Fibroblast of gingiva (primary cell): ENCODE measurements at places on chromosomes 2 and 18.

DNA sequence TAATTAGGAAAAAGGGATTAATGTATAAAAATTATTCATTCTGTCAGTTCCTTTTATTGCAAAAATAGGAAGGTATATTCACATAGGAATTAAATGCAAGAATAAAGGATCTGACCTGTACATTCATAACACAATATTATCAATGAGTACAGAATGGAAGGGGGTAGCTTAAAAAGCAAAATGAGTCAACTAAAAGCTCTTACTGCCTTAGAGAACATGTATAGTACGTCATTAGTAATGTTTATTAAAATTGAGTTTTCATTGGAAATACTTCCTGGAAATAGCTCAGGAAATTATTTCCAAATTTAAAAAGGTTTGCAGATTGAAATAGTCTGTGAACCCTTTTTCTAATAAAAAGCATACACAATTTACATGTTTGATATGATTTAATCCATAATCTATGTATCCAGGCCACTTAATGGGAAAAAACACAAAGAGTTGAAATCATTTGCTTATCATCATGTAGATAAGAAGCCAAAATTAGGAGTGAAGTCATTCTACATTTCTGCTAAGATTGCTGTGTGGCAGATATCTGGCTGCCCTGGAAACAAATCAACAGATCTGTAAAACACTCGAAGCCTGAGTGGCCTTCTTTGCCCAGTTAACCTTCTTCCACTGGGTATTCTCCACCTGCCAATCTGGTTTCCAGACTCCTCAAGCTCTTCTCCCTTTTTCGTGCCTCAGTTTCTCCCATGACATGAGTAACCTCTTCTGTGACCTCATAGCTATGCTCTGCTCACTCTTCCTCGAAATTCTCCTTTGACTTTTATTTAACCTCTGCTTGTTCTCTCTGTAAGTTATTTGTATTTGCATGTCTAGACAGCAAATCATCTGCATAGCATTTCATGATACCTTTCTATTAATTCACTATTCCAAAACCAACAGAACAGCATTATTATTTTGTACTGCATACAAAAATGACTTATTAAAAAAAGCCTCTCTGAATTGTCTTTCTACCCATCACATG lies 181.2 kb upstream of the REV1 start:
- DNase-seq: no peak

- DNase-seq: no peak
These were observed 63.2 kb upstream of the MGAT4A start for GRCh38 chr2:98793897-98794830.

GRCh38 chr18:39558658-39559057 lies 1993.1 kb upstream of the CELF4 start:
- DNase-seq: no peak

- no peak for DNase-seq
These were observed 148.6 kb downstream of the MAIP1 start for GRCh38 chr2:200104015-200104414.

DNA sequence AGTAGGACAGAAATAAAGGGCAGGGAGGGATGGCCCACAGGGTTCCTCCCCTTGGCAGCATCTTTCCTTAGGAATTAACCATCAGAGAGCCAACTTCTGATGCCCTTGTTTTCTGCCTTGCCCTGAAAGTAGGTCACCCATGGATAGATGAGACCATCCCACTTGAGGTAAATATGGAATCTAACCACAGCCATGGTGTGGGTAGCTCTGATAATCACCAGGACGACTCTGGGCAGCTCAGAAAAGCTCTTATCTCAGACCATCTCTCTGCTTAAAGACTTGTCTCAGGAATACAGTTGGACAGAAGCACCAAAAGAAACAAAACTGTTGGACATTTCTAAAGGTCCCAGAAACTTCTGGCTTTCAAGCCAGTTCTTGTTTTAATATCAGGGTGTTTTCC lies 101.4 kb upstream of the CELF4 start:
- DNase-seq: no peak

GRCh38 chr18:56907771-56908170 lies 239.1 kb upstream of the BOD1L2 start:
- no peak for DNase-seq

DNA sequence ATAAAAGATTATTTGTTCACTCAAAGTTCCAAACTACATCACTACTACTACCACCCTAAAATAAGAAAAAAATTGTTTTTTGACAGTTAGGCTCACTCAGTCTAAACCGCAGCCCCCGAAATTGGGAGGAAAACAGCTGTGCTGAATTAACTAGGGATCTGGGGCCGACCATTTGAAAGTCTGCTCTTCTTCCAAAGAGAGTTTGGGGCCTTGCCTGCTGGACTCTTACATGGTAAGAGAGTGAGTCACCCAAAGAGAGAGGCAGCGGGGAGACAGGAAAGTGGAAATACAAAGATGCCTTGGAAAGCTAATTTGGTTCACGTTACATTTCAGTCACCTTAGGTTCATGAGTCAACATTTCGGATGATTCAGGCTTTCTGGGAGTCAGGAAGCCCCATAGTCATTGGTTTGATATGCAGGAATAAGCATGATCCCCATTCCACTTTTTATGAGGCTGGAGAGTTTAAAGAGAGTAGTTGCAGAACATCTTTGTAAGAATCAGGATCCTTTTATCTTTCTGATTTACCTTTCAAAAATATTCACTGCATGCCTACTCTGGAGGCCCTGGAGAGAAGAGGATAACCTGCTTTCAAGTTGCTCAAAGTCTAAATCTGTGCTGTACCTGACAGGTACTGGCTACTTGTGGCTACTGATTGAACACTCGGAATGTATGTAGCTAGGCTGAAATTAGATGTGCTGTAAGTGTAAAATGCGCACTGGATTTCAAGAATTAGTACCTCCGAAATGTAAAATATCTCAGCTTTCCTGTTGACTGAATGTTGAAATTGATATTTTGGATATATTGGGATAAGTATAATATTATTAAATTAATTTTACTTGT lies 995 bp upstream of the RTN4 start:
- peak; percentile 98 for DNase-seq

- DNase-seq: no peak
These were observed 762.2 kb upstream of the GCFC2 start for GRCh38 chr2:76472946-76473345.

- no peak for DNase-seq
These were observed 303.9 kb downstream of the EIPR1 start for GRCh38 chr2:3073704-3074103.

DNA sequence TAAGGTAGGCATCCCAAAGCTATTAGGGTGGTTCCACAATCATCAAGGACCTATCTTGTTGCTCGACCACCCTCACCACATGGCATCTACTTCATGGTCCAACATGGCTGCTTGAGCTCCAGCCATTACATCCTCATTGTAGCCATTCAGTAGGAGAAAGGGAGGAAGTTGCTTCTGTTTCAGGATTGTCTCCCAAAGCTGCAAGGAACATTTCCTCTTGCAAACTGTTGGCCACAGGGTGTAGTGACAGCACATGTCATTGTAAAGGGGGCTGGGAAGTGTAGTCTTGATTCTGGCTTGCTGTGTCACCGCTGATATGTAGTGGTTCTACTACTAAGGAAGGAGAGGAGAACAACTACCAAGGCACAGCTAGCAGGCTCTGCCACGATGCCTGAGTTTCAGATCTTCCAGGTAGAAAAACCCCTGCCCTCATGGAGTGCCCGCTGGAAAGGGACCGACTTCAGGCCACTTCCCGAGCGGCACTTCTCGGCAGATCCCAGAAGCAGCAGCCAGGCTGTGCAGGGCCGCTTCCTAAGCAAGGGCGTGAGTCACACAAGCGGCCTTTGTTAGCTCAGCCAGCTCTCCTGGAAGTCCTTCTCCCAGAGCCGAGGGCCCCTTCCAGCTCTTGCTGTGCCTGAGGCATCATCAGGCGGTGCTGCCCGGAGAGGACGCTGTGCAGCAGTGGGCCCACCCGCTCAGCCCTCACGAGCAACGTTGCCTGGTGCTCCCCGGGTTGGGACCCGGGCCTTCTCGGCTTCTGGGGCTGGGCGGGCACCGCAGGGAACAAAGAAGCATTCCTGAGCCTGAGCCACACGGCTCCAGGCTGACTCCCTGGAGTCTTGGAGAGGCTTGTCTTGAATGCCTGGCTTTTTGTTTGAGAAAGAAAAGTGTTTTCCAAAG lies 58.2 kb downstream of the HS6ST1 start:
- DNase-seq: peak; percentile 84

GRCh38 chr2:60335533-60336237 lies 217.8 kb downstream of the BCL11A start:
- no peak for DNase-seq

- DNase-seq: no peak
These were observed 16.2 kb upstream of the STEAP3 start for GRCh38 chr2:119207447-119207846.

- DNase-seq: no peak
These were observed 377.7 kb upstream of the SALL3 start for GRCh38 chr18:78601923-78602322.

DNA sequence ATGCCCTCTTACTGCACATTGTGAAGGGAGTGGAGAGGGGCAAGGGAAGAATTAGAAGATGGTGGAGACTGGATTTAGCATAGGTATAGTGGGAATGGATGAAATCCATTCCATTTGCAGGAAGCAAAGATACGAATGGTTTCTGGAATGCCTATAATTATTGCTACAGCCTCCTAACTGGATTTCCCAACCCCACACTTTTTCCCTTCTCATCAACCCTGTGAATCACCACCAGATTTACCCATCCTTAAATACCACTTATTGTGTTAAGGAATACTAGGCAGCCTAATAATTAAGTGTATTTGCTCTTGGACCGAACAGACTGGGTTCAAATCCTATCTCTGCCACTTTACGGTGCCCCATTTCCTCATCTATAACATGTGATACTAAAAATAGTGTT lies 39.3 kb upstream of the CREB1 start:
- no peak for DNase-seq

DNA sequence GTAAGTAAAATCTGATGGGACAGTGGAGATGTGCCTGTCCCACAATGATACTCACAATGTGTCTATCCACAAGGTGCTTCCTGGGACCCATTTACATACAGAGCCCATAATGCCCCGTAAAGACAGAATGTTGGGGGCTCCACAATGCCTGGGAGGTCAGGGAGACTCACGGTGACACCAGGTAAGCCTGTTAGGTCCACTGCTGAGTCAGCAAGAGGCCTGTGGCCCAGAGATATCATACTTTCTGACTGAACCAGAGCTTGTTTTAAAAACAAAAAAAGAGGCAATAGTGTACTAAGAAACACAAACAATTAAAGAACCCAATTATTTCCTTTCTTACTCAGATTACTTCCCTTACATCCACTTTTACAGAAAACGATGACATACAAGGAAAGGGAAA lies 771.1 kb upstream of the ID2 start:
- no peak for DNase-seq

DNA sequence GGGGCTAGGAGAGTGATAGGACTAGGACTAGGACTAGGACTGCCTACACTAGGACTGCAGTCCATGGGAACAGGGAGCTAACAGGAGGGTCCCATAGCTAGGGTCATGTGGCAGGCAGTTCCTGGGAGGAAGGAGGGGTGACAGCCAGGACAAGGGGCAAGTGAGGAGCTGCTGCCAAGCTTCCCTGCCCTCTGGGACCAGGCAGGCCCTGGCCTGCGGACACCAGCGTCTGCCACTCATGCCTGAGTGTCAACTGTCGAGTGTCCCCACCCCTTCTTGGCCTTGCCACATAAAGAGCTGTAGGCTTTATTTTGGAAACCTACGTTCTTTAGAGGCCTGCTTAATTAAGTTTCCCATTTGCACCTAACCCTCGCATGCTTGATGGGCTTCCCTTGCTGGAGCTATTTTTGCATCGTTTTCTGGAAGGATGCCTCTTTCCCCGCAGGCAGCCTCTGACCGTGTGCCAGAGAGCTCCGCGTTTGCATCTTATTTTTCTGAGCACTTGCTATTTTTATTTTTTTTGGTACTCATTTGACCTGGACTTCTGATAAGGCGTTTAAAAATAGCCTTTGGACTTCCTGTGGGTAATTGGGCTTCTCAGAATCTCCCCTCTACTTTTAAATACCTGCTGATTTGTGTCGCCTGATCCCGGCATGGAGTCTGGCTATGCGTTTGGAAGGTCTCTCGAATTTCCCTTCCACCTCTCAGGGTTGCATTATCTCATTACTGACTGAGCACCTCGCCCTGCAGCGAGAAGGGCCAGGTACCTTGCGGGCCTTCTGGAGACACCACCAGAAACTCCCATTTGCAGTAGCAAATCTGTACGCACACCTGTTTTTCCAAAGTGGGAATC lies 66.4 kb downstream of the SH3RF3 start:
- no peak for DNase-seq

GRCh38 chr2:85814802-85815550 lies 61.2 kb downstream of the ATOH8 start:
- no peak for DNase-seq

DNA sequence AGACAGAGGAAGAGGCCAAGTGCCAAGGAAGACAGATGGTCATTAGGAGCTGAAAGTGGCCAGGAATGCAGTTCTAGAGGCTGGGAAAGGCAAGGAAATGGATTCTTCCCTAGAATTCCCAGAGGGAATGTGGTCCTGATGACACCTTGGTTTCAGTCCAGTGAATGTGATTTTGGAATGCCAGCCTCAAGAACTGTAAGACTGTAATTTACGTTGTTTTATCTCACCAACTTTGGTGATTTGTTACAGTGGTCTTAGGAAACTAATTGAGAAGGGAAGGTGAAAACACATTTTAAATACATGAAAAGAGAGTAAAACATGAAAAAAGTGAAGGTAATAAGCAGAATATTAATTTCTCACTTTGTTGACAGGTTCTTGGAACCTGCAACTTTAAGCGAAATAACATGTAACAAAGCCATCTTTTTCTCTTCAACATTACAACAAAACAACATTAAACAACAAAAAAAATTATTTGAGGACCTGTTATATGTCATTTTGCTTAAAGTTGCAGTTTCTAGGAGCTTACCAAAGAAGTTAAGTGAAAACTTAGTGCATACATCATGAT lies 370.2 kb downstream of the METTL4 start:
- no peak for DNase-seq

DNA sequence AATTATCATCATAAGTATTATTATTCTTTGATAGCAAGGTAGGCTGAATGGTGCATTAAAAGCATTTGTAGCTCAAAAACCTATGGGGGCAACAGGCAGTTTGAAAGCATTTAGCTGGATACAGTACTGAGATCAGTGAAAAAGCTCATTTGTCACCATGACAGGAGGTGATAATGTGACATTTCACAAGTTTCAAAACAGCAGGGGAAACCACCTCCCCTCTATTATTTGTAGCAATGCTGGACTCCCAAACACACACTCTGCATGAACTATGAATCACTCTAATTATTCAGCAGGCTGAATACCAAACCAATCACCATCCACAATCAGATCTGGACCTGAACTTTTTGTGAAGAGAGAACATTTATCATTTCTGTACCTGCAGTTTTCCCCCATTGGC lies 63.4 kb downstream of the MYO5B start:
- no peak for DNase-seq

GRCh38 chr2:10835052-10835970 lies 22.7 kb upstream of the PDIA6 start:
- no peak for DNase-seq

DNA sequence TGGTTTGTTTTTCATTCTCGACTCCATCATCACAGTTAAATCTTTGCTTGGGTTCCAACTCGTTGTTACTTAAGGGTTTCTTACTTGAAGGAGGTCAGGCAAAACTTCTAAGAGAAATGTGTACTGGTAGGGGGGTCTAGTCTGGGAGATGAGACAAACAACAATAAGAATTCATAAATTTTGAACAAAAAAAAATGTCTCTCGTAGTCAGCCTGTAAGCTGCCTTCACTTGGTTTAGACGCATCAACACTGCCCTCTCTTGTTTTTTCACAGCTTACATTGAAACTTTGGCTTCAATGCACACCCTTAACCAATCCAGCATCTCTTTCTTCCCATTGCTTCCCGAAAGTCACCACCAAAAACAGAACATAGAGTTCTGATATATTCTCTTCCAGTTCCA lies 576.4 kb upstream of the PIK3C3 start:
- DNase-seq: no peak
